ENCODE measurements at places on chromosomes 7 and 10.

- DNase-seq, result no peak
Observed at GRCh38 chr10:74930965-74931364, 104.6 kb downstream of the KAT6B start.

GRCh38 chr10:72885953-72886352, 7.6 kb upstream of the OIT3 start:
- DNase-seq, result no peak

DNA sequence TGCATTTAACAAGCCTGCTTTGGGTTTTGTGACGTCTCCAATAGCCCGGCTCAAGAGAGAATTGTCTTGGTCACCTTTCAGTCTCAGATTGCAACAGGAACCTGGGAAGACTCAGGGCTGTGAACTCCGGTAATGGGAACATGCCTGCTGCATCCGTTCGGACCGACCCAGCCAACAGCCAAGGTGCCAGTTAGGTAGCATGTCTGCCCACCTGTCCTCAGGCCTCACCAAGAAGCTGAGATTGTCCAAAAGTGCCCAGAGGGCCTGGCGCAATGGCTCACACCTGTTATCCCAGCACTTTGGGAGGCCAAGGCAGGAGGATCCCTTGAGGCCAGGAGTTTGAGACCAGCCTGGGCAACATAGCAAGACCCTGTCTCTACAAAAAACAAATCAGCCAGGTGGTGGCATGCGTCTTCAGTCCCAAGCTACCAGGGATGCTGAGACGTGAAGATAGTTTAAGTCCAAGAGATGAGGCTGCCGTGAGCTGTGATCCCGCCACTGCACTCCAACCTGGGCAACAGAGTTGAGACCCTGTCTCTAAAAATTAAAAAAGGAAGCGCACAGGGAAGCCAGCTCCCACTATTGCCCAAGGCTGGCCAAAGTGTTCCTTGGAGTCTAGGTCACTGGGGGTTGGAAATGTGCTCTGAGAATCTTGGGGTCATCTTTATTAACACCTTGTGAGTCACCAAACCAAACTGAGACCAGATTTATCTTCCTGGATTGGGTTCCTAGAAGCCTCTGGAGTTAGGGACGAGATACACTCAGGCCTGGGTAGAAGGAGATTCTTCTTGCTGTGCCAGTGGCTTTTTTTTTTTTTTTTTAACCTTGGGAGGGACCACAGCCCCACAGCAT, 26.9 kb downstream of the BAG3 start:
- DNase-seq, result no peak

- DNase-seq, result no peak
Observed at GRCh38 chr10:32413513-32413912, 32.4 kb upstream of the CCDC7 start.

- no peak for DNase-seq
Observed at GRCh38 chr7:140745266-140746058, 49.0 kb downstream of the NDUFB2 start.

DNA sequence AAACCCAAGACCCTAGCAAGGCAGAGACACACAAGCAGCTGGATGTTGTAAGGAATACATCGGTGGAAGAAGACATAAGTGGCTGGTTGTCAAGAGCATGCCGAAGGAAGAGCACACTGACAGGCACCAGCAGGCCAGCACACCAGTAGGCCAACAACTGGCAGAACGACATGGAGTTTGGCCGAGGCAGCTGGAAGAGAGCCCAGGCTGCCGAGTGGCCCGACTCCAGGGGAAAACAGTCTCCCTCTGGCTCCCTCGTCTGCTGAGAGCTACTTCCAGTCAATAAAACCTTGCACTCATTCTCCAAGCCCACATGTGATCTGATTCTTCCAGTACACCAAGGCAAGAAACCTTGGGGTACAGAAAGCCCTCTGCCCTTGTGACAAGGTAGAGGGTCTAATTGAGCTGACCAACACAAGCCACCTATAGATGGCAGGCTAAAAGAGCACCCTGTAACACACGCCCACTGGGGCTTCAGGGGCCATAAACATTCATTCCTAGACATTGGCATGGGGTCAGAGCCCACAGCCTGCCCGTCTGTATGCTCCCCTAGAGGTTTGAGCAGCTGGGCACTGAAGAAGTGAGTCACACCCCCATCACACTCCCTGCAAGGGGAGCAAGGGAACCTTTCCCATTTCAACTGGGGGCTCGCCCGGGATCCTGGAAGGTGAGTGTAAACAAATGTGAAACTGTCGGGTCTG, 14.7 kb upstream of the TNS3 start:
- DNase-seq, result no peak

DNA sequence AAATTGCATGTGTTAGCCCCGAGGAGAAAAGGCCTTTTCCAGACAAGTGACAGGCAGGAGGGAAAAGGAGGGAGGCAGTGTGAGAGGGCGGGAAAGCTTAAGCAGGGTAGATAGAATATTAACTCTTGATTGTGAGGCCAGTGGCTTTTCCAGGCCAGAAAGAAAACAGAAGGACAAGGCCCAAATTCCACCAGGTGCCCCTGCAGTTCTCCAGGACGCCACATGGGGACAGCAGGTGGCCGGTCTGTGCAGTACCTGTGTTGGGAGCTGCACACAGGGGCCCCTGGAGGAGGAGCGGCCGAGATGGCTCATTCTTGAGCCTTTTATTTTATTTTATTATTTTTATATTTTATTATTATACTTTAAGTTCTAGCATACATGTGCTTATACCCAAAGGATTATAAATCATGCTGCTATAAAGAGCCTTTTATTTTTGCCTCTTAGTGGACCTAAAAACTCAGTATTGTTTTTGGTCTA, 141.3 kb upstream of the KLF14 start:
- DNase-seq, result no peak

- no peak for DNase-seq
Observed at GRCh38 chr7:98322331-98323270, 41.1 kb downstream of the BRI3 start.

- no peak for DNase-seq
Observed at GRCh38 chr7:42025635-42026375, 211.2 kb downstream of the GLI3 start.

DNA sequence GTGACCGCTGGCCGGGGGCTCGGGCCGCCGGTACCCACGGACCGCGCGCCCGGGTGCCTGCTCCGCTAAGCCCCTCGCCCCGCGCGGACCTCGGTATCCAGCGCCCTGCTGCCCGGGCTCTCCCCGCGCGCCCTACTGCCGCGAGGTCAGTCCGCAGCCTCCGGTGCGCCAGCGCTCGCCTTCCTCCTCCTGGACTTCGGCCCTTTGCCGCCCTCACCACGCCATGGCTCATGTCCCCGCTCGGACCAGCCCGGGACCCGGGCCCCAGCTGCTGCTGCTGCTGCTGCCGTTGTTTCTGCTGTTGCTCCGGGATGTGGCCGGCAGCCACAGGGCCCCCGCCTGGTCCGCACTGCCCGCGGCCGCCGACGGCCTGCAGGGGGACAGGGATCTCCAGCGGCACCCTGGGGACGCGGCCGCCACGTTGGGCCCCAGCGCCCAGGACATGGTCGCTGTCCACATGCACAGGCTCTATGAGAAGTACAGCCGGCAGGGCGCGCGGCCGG, 483 bp downstream of the GDF10 start:
- DNase-seq, result no peak

GRCh38 chr7:19146699-19147098, 1.5 kb upstream of the FERD3L start:
- no peak for DNase-seq

- DNase-seq, result no peak
Observed at GRCh38 chr7:141166926-141167325, 93.1 kb downstream of the TMEM178B start.

DNA sequence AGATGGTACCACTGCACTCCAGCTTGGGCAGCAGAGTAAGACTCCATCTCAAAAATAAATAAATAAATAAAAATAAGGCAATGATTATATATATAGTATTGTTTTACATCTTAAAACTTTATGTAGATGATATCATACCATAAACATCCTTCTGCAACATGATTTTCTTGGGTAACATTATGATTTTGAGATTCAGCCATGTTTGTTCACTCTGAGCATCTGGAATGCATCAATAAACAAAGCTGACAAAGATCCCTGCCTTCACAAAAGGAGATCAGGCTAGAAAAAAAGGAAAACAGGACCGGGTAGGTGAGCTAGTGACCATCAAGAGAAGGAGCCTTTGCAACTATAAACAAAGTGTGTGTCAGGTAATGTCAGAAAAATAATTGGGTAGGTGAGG, 31.9 kb upstream of the KAT6B start:
- DNase-seq, result no peak

- no peak for DNase-seq
Observed at GRCh38 chr10:129883626-129884397, 80.3 kb downstream of the EBF3 start.

DNA sequence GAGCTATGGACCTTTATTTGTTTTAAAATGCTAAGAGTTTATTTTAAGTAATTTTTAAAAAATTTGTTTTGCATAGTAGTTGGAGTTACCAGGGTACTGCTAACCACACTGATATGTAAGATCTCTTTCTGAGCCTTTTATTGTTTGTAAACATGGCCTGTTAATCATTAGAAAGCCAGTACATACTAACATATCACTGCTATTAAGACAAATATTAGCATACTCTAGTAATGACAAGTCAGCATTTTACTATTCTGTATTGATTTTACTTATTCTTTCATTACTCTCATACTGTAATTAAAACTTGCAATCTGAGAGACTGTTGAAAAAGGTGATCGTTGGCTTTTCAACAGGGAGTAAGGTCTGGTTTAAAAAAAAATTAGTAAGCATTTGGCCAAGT, 66.7 kb downstream of the PTEN start:
- DNase-seq, result no peak

DNA sequence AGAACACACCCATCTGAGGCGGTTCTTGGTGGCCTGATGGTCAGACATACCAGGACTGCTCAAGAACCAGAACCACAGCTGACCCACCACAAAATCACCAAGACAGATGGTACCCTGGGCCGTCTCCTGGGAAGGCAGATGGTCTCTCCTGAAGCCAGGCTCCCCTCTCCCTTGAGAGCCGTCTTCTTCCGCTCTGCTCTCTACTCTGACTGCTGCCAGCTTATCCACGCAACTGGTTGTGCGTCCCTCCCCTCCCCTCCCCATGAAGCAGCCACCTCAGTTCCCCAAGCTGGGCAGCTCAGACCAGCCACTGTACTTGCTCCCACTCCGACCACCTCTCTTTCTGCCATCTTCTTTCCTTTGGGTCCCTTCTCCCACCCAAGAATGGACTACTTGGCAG, 14.0 kb downstream of the PDIA4 start:
- DNase-seq, result no peak

GRCh38 chr10:91360461-91360860, 49.7 kb upstream of the HECTD2 start:
- DNase-seq, result no peak

- no peak for DNase-seq
Observed at GRCh38 chr10:100811261-100811660, 65.9 kb downstream of the PAX2 start.

DNA sequence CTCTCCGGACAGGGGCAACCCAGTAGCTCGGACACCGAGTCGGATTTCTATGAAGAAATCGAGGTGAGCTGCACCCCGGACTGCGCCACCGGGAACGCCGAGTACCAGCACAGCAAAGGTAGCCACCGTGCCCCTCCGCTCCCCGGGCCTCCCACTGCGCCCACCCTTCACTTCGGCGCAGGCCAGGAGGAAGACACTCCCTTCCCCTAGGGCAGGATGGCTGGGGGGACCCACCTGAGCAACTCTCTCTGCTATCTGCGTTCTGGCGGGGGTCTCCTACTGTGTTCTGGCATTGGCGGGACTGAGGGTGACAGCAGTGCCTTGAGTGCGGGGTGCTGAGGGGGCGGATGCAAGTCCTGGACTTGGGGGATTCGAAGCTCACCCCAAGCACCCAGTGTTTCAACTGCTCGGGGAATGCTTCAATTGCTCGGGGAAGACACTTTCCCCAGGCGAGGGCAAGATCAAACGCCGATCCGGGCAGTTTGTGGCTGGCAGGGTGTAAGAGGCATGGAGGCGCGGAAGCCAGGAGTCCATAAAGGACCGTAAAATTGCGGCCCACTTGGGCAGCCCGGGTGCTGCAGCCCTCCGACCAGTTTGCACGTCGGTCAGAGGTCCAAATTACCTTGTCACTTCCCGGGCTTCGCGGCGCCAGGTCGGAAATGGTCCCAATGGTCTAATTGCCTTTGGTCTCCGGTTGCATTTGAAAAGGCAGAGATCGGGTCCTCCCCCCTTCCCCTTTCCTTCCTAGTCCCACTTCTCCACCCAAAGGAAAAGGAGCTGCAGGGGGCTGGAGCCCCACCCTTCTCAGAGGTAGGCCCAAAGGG, 950 bp downstream of the EVX1 start:
- DNase-seq, result no peak

GRCh38 chr7:82110146-82110840, 333.3 kb downstream of the CACNA2D1 start:
- no peak for DNase-seq

DNA sequence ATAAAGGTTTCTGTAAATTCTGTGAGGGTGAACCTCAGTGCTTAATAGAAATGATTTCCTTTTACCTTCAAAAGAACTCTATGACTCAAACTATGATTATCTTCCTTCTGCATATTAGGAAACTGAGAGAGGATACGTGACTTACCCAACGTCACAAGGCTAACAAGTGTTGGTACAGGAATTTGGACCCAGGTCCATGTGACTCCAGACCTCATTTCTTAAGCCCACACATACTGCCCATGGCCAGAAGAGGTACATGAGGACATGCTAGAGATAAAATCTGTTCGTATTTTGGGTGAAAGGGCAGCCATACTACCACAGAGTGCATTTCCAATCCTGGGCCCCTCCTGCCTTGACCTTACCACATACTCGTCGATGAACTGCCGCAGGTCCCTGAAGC, 61.5 kb upstream of the TM9SF3 start:
- DNase-seq, result no peak

- no peak for DNase-seq
Observed at GRCh38 chr10:91049988-91050360, 129.1 kb upstream of the ANKRD1 start.

DNA sequence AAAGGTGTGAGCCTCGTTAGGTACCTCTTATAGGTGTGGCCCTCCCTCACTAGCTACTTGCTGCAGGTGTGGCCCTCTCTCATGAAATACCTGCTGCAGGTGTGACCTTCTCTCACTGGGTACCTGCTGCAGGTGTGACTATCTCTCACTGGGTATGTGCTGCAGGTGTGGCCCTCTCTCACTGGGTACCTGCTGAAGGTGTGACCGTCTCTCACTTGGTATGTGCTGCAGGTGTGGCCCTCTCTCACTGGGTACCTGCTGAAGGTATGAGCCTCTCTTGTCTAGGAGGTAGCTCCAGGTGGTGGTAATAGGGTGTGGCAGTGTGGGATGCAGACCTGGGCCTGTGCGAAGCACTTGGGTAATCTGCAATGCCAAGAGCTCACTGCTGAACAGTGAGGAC, 170.7 kb upstream of the PLPP4 start:
- DNase-seq, result no peak
